NCI-H446 treated with DMSO at 0.1 percent for 48 hours (cell line): ENCODE measurements at places on chromosomes 5 and 9.

DNA sequence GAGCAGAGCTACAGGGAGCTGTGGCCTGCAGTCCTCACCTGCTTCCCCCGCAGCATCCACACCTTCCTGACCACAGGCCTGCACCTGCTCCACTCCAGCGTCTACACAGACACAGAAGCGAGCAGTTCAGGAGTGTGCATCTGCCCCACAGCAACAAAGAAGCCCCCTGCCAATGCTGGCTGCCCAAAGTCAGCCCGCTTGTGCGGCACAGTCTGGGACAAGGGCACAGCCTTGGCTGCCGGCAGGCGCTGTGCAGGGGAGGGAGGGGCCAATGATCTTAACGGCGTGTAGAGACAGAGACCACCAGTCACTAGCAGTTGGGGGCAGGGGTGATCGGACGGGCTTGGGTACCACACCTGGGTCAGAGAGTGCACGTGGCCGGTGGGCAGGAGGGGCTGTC is 6.6 kb downstream of the BRD9 start:
- DNase-seq, result no peak

GRCh38 chr5:113283558-113283957 is 151.2 kb downstream of the TSSK1B start:
- no peak for DNase-seq

DNA sequence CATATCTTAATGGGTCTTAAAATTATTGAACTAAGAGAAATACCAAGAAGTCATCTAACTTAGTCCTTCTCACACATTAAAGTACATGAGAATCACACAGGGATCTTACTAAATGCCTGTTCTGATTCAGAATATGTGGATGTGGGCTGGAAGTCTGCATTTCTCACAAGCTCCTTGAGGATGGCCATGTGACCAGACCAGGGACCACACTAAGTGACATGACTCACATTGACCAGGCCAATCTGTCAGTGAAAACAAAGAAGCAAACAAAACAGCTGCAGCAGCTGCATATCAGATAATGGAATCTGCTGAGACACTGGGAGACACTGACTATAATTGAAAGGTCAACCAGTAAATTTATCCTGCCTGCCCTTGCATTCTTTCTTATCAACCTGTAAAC is 110.5 kb downstream of the ADAMTS12 start:
- DNase-seq, result no peak

- DNase-seq, result no peak
Observed at GRCh38 chr9:18138656-18139055, 335.3 kb upstream of the ADAMTSL1 start.

DNA sequence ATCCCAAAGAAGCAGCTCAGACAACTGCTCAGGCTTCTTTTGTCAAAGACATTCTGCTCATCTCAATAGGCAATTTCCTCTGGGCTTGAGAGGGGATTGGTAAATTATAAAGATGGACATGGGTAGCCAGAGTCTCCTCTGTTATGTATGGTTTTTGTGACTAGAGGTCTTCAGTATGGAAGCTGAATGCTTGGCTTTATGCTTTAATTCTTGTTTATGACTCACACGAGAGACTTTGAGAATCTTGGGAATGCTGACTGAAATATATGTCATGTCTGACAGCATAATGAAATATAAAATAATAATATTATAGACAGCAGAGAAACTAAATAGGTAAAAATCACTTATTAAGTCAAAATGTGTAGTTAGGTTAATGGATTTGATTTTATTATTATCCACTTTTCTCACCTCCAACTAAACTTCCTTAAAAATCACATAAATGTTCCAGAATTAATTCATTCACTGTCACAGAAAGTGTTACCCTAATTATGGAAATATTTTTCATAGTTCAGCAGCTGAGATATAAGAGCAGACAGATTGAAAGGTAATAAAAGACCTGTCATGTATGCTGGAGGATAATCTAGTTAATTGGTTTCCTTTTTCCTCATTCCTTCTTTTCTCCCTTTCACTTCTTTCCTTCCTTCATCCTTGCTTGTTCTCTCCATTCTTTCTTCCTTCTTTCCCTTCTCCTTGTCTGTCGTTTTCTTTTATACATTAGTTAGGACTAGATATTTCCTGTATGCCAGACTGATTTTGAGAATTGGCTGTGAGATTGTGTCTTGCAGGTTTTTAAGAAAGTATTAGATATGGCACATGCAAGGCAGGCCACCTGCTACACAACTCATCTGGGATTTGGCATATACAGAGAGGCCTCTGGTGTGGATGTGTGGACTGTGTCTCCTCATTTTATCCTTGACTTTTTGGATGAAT is 1866.1 kb upstream of the NUDT12 start:
- no peak for DNase-seq
